Stimulated activated CD4-positive, alpha-beta T cell treated with anti-CD3 and anti-CD28 coated beads, Interleukin-15, amount 100 ng/mL, for 1 hour (primary cell): ENCODE measurements at places on chromosomes 16 and 17.

- DNase-seq: no peak
These were observed 318.3 kb downstream of the PHKB start for GRCh38 chr16:47779201-47780016.

DNA sequence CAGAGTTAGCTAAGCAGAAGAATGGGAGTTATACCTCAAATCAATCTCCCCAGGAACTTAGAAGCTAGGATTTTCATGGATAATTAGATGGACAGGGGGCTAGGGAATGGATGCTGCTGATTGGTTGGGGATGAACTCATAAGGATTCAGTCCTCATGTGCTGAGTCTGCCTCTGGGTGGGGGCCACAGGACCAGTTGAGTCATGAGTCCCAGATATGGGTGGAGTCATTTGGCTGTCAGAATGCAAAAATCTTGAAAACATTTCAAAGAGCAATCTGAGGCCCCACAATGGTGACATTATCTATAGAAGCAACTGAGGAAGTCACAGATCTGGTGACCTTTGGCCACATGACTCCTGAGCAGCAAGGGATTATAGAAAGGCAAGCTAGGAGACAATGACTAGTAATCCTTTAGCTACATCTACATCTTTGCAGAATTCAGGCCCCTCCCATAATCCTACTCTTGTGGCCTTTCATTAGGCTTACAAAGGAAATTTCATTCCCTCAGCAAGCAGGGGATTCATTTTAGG, 82.6 kb upstream of the CCL2 start:
- DNase-seq: no peak

DNA sequence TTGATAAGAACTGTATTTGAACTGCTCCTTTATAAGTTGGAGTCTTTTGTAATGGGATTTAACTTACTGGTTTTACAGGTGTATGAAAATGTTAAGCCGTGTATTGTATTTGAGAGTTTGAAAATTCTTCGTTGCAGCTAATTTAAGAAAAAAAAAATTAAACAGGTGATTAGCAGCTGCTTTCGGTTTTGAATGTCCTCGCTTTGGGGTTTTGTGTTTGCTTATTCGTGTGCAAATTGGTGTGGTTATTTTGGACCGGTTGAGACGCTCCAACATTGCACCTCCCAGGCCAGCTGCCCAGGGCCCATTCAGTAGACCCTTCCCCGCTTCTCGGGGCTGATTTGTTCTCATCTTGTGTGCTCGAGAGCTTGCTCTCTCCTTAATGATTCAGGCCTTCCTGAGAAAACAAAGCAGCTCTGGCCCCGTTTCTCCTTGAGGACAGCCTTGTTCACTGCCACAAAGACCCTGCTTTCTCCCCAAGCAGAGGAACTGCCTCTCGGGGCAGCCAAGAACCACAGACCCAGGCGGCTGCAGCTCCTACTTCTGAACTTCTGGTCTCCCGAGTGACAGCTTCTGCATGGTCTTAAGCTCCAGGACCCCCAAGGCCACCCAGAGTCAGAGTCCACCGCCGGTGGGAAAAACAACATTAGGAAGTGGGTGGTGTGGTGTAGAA, 100.5 kb downstream of the MSI2 start:
- DNase-seq: no peak

- DNase-seq: no peak
These were observed 36.6 kb downstream of the FAM20A start for GRCh38 chr17:68564415-68565111.

- no peak for DNase-seq
These were observed 346.2 kb upstream of the ASIC2 start for GRCh38 chr17:33639103-33639880.

- DNase-seq: no peak
These were observed 50.1 kb upstream of the ATP2A3 start for GRCh38 chr17:4014148-4014927.
